ENCODE measurements at places on chromosomes 2 and 18.

DNA sequence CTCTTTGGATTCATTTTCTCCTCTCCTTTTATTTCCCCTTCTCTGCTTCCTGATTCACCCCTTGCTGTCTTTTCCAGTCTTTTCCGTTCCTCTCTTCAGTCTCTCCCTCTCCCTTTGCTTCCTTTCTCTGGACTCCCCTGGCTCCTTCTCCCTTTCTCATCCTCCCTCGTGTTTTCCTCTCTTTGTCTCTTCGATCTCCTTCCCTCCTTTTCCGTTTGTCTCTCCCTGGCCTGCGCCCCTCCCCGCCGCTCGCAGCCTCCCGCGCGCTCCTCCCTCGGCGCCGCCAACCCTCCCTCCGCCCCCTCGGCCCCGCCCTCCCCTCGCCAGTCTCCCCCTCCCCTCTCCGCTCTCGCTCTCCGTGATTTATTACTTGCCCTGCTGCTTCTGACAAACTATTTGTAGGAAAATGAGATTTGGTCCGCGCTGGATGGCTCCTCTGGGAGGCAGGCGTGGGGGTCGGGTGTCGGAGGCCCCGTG, 46.0 kb upstream of the PAX8 start:
- peak; percentile 75 for DNase-seq

GRCh38 chr2:241762321-241762932, 14.2 kb upstream of the GAL3ST2 start:
- no peak for DNase-seq

DNA sequence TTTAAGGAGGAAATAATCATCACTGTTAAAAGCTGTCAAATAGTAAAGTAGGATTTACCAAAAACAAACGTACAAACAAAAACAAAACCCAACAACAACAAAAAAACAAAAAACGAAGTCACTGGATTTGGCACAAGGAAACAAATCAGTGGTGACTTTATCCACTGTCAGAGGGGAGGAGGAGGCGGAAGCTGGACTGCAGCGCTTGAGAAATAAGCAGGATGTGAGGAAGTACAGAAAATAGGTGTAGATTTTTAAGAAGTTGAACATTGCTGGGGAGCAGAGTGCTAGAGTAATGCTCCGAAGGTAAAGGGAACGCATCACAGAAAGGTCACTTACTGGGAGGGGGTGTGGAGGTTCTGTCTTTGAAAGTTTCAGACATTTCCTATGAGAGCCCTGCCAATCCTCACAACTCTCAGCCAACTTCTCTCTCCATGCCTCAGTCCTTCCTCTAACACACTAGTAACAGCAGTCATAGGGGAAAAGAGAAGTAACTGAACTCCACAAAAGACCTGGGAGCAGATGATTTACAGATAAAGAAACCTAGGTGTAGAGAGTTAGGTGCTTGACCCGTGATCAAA, 220.2 kb upstream of the SMAD7 start:
- DNase-seq, result no peak

DNA sequence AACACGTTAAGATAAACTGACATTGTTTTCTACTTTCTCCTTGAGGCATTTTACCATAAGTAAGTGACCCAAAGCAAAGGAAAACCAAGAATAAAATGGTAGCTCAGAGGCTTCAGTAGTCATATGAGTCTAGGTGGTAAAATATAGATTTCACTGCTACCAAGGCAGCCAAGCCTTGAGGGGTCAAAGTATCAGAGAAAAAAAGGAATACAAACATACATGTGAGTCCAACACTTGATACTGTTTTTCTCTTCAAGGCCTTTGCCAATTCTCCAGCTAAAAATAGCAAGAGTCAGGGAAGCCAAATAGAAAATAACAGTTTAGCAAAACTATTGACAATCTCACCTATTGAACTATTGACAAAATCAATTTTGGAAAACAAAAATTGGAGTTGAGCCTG, 925.9 kb downstream of the BCL11A start:
- no peak for DNase-seq

DNA sequence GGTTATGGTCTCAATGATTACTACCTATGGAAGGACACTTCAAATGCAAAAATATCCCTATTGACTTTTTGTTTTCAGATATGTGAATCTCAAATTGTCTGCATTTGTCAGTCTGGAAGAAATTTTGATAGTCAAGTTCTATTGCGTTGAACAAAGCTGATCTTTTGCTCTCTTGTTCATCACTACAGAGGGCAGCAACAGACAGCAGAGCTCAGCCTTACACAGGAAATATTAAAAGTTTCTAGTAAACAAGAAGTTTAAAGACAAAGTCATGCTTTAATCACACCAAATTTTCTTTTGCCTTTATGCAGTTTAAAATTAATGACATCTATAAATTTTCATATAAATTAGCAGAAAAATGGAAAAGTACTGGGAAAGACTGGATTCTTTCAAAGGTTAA, 617.5 kb downstream of the NR4A2 start:
- DNase-seq, result no peak

Measured in mesendoderm (in vitro differentiated cells).